Stimulated activated CD4-positive, alpha-beta T cell treated with anti-CD3 and anti-CD28 coated beads, Interleukin-1b, Interleukin-23, amount 100 ng/mL, for 48 hours (primary cell): ENCODE measurements at places on chromosomes 12 and 14.

DNA sequence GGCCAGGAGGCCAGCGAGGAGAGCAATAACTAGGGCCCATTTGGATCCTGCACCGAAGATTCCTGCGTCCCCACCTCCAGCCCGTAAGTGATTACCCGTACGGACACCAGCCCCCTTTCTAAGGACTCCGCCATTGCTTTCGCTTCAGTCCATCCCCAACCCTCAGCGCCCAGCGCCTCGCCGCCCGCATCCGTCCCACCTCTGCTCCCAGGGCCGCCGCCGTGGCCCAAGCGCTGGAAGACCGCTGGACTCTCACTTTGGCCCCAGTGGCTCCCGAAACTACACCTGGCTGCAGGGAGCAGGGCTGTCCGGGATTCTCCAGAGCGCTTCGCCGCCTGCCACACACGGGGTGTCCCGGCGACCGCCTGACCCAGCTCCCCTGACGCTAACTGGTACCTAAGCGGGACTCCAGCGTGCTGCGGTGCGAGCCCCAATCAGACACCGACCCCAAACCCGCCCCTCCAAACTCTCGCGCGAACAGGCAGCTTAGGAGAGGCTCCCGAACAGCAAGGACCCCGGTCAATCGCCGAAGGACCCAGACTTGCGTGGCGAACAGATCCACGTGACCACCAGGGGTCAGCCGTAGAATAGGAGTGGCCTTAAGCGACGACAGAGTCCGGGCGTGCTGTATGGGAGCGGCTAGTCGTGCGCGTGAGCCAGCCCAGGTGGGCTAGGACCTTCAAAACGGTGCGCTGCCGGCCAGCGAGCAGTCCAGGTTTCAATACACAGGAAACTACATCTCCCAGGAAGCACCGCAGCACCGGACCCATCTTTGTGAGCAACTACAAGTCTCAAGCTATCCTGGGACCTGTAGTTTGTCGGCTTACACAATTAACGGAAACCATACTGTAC, at the start of gene CNPY2:
Gene CNPY2 (minus strand): TSS at position 367 of the 852 bp plus-strand sequence. CDS start 771 bp downstream, outside the sequence.
- peak; percentile 95 for DNase-seq

GRCh38 chr12:66648033-66648735, 30.7 kb downstream of the GRIP1 start:
- DNase-seq, result no peak

GRCh38 chr14:95681153-95681552, 5.1 kb upstream of the TCL1B start:
- no peak for DNase-seq

DNA sequence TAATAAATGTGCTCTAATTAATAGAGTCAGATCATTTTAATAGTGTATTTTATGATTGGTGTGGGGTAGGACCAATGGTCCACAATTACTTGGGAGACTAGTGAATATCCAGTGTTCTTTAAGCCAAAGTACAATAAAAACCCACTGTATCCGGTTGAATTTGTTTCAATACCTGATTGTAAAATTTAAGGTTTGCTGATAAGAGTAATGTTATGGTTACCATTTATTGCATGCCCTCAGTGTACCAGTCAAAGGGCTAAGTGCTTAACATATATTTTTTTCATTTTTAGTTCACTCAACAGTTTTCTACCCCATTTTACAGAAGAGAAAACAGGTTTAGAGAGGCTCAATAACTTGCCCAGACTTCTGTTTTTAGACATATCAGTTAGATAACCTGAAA, 97.9 kb upstream of the ATF1 start:
- no peak for DNase-seq

GRCh38 chr12:106867651-106868050, 88.1 kb upstream of the TMEM263 start:
- DNase-seq, result no peak

- DNase-seq, result no peak
Observed at GRCh38 chr14:103105580-103106150, 11.1 kb downstream of the EXOC3L4 start.

DNA sequence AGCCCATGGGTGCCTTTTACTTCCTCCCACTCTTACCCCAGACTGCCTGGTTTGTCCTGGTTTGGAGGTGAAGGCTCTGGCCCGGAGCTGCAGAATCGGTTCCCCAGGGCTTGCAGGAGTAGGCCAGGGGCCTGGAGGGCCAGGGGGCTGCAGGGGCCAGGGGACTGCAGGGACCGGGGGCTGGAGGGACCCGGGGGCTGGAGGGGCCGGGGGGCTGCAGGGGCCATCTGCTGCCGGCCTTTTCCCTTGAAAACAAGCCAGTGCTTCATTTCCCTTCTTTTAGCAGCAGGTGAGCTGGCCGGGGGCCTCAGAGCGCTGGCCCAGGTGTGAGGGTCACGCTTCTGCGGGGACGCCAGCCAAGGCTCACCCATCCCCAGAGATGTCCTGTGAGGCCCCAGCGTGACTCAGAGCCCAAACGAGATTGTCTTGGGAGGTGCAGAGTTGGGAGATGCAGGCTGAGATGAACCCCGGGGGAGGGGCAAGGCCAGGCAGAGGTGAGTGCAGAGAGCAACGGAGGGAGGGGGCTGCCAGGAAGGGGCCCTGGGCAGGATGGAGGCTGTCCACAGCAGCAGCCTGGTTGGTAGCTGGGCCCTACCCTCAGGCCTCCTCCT, 154.9 kb downstream of the KIF26A start:
- DNase-seq, result no peak

GRCh38 chr12:23684121-23684520, 265.3 kb downstream of the SOX5 start:
- no peak for DNase-seq

DNA sequence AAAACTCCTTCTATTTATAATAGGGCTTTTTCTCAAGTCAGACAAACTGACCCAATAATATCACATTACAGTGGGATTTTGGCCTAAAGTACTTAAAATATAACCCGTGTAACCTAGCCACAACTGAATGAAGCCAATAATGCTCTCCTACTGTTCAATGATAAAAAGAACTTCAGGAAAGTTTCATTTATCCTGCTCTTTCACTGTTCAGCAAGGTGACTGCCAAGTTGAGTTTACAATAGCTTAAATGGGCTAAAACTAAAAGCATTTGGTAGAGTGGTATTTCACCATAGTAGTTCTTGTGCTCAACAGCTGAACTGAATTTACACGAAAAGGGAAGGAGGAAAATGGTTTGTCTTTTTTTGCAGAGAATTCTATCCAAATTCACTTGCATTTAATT, 49.8 kb downstream of the CNTN1 start:
- no peak for DNase-seq

- no peak for DNase-seq
Observed at GRCh38 chr14:34538871-34539406, 562 bp downstream of the EAPP start.

GRCh38 chr12:128971802-128972201, 118.5 kb downstream of the GLT1D1 start:
- no peak for DNase-seq

DNA sequence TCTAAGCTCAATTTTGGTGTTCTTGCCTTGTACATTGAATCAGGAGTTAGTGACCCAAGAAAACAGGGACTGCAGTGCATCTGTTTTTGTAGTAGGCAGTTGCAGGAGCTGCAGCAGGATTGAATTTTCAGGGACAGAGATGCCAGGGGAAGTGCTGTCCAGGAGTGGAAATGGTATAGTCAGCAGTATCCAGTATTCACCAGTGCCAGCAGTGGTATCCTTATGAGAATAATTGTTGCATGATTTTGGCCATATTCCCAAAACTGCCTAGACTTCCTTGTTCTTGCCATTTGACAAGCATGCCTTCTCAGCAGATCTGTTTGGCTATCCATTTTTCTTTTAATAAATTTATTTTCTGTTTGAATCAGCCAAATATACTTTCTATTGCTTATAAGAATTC, 18.6 kb upstream of the ABCD2 start:
- no peak for DNase-seq

DNA sequence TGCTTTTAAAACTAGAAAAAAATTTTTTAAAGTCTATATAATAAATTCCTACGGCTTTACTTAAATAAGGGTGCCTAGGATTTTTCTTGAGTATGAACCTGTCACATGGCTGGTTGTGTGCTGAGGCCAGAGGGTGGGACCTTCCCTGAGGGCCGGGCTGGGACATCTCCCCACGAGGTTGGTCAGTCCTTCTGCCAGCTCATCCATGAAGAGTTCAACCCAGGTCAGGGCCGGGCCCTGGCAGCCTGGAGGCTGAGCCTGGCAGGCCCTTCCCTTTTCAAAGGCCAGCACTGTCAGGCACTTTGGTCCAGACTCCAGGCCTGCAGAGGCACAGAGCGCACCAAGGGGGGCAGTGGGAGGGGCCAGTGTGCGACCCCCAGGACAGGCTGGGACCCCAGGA, 31.7 kb downstream of the TNFAIP2 start:
- DNase-seq, result no peak

GRCh38 chr12:21815306-21816062, 41.0 kb upstream of the KCNJ8 start:
- DNase-seq, result no peak

- DNase-seq, result no peak
Observed at GRCh38 chr12:52280796-52281560, 6.5 kb downstream of the KRT86 start.

DNA sequence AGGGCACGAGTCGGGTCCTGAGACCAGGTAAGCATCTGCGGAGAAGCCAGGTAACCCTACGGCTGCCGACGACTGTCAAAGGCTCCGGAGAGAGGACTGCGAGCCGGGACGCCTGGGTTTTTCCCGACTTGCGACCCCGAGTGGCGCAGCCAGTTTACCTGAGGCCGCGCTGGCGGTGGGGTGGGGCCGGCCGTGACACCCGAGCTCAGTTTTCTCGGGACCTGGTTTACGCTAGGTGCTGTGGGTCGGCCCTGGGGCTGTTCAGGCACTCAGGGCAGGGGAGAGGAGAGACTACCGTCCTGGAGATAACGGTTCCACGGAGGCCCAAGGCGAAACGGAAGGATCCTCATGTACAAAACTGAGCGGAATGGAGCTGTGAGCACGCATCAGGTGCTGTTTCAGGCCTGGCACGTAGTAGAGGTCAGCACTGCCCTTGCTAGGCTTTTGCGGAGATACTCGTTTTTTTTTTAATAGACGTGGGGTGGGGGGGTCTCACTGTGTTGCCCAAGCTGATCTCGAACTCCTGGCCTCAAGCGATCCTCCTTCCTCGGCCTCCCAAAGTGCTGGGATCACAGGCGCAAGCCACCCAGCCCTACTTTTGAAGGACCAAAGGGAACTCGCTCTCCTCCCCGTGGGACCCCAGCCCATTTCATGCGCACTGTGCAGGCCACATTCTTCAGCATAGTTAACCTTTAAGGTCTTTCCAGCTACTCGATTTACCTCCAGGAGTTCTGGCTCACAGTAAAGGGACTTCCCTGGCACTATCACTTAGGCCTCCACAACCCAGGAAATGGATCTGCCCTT, 471 bp downstream of the MTRFR start:
- DNase-seq, result no peak

GRCh38 chr12:96143392-96143791, 50.8 kb upstream of the ELK3 start:
- DNase-seq, result no peak

DNA sequence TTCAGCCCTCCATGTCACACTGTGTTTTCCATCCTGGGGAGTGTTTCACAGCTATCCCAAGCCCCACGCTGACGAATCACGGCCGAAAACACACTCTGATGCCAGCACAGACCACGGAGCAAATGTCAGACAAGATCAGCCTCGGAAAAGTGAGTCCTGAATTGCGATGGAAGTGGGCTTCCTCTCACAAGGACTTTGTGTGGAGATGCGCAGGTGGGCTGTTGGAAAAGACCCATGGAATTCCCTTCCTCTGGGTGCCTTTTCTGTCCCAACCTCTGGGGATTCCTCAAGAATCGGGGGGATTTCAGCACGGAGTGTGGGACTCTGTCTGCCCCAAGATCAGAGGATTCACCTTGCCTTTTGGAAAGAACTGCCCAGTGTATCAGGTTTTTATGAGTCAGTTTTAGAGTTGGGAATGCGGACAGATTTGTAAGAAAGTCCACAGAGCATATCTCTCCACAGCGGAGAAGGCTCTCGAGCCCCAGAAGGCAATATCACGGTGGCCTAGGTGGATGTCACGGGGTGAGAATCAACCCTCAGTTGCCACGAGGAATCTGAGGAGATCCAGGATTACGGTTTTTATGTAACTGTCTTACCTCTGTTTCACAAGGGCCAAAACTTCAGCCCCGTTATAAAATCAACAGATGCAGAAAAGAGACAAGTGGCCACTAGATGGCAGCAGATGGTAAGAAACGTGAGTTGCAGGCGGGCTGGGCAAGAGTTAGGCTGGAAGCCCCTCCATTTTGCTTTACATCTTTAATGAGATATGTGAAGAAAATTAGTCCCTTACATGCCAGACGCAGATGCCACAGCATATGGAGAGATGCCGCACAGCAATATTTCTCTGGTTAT, 201.9 kb downstream of the DAD1 start:
- DNase-seq, result no peak

- DNase-seq, result no peak
Observed at GRCh38 chr12:64392221-64392620, 1.7 kb upstream of the C12orf56 start.

DNA sequence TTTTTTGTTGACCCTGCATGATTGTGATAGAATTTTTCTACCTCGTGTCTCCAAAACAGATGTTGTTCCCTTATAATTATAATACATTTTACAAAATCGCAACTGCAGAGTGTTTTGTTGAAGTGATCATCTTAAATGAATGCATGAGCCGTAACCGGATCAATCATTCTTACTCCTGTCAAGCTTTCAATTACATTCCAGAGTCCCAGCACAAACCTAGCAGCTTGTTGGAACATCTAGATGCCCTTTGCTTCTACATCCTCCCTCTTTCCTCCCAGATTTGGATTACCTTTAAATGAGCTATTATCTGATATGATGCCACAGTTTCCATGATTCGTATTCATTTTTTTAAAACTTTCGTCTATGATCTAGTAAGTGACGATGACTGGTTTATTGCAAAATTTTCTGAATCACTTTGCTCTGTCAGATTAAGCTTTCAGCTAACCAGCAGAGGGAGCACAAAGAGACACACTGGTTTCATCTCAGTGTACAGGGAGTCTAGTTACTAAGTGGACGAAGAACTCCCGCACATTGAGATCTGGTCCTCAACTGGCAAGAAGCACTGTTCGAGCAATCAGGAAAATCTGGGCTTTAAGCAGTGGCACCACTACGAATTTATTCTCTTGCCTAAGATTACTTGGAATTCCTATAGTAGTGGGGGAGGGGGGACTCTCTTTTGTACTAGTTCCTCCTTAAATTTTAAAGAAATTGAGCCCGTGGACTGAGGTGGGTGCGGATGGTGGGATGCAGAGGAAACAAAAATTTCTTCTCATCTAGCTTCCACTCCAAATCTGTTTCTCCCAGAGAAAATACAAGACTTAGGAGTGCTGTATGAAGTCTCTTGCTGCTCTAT, 40.9 kb downstream of the TSHR start:
- peak; percentile 26 for DNase-seq

DNA sequence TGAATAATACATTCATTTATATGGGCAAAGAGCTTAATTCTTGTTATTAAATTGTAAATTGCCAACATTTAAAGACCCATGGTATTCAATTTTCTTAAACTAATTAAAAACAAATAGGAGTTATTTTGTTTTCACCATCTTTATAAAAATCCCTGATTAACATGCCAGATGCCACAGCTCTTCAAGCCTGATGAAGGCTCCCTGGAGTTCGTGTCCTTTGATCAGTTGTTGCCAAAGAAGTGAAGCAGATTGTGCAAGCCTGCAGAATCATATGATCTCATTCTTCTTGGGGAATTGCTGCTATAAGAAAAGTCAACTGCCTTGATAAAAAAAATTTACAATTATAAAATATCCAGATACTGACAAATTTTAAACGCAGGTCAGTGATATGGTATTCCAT, 288.3 kb upstream of the PPFIA2 start:
- no peak for DNase-seq
